ENCODE measurements at places on chromosomes 6 and 20. TPM values are rescaled to one million over a fixed set of nuclear protein-coding genes. Genes with fewer than 3 reads are reported as not detected.

The LIME1 gene
- 3.7 TPM for total RNA-seq

The RAD21L1 gene
- total RNA-seq: not detected

The GFOD1 gene
- total RNA-seq: 14.5 TPM

The TNFRSF6B gene
- 3.4 TPM for total RNA-seq

The ZNF391 gene
- 3.0 TPM for total RNA-seq

The GATA5 gene
- not detected for total RNA-seq

The OR2J3 gene
- not detected for total RNA-seq

The TFAP2B gene
- total RNA-seq: 2.8 TPM

The CPXM1 gene
- total RNA-seq: 30.5 TPM

The DOK5 gene
- 11.1 TPM for total RNA-seq
